Activated CD8-positive, alpha-beta memory T cell treated with anti-CD3 and anti-CD28 coated beads for 24 hours (primary cell): ENCODE measurements at places on chromosomes 11 and 22.

DNA sequence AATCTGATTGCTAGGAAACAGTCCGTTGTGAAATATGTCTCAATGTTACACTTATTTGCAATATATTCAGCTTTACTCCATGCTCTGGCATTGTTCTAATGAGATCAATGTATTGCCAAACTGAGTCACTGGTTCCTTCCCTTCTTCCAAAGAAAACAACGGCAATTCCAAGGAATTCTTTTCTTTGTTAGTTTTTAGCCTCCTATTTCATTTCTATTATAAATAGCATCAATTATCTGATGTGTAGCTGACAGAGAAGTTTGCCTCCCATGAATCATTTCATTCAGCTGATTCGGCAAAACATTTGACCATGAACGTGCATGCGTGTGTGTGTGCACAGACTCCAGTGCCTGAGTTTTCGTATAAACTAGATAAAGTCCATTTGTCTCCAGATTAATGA, 346.8 kb downstream of the ETS1 start:
- no peak for DNase-seq

GRCh38 chr11:108226036-108226435, 3.2 kb downstream of the ATM start:
- no peak for DNase-seq

- peak; percentile 91 for DNase-seq
These were observed at the start of gene SWAP70 for GRCh38 chr11:9663699-9664275. Gene SWAP70 (plus strand): TSS chr11:9664077. CDS start chr11:9664180, 103 bp downstream.

DNA sequence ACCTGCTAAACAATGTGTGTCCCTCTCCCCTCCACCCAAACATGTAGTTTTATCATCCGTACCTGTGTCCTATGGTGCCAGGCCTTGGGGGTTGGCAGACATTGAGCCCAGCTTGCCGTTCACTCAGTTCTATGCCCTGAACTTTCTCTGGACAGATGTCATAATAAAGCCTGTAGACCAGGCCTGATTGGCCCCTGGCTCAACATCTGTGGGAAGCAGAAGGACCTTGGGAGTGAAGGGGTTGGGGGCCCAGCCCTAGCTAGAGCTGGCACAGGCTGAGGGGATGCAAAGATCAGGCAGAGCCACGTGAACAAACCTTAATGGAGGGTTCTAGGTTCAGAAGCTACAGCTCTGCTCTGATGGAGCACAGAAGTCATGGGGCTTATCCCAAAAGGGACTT, 600.6 kb downstream of the BUD13 start:
- no peak for DNase-seq

- no peak for DNase-seq
These were observed 154.8 kb upstream of the TBCEL start for GRCh38 chr11:120869097-120869496.

- DNase-seq, result no peak
These were observed 382 bp downstream of the IMMP1L start for GRCh38 chr11:31509051-31509428.

DNA sequence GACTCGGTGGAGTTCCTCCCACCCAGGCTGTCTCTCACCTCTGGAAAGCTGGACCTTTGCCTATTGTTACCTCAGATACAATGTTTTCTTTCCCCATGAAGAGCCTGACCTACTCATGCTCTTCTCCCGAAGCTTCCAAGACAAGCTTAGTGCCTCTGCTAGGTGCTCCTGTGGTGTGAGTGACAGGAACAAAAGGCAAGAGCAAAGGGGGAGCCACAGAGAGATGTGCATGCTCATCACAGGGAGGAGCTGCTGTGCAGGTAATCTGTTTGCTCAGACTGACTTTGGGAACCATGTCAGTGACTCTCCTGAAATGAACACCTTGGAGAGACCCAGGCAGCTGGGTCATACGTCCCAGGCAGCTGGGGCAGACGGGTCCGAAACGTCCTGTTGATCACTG, 53.6 kb upstream of the VSTM5 start:
- no peak for DNase-seq

- no peak for DNase-seq
These were observed 327.0 kb downstream of the DYNC2H1 start for GRCh38 chr11:103436131-103436770.

GRCh38 chr11:8235925-8236324, 27.8 kb downstream of the LMO1 start:
- DNase-seq, result no peak

DNA sequence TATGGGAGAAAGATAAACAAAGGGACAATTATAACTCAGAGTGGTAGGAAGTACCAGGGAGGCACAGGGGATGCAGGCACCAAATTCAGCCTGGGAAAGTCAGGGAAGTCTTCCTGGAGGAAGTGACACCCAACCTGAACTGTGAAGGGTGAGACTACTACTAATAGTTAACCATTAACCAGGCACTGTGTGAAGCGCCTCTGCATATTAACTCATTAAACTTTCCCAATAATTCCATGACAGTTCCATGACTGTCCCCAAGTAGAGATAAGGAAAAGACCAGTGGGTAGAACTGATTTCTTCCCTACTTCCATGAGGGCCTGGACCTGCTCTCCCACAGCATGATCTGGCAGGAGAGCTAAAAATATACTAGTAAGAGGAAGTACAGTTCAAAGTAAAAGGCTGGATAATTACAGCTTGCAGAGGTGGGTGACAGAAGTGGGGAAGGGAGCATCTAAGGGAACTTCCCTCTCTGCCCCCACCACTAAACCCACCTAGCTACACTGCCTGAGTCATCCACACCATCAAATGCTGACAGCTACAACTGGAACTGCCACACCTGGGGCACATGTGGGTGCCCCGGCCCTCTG, 4.7 kb upstream of the AP1B1 start:
- DNase-seq, result no peak

DNA sequence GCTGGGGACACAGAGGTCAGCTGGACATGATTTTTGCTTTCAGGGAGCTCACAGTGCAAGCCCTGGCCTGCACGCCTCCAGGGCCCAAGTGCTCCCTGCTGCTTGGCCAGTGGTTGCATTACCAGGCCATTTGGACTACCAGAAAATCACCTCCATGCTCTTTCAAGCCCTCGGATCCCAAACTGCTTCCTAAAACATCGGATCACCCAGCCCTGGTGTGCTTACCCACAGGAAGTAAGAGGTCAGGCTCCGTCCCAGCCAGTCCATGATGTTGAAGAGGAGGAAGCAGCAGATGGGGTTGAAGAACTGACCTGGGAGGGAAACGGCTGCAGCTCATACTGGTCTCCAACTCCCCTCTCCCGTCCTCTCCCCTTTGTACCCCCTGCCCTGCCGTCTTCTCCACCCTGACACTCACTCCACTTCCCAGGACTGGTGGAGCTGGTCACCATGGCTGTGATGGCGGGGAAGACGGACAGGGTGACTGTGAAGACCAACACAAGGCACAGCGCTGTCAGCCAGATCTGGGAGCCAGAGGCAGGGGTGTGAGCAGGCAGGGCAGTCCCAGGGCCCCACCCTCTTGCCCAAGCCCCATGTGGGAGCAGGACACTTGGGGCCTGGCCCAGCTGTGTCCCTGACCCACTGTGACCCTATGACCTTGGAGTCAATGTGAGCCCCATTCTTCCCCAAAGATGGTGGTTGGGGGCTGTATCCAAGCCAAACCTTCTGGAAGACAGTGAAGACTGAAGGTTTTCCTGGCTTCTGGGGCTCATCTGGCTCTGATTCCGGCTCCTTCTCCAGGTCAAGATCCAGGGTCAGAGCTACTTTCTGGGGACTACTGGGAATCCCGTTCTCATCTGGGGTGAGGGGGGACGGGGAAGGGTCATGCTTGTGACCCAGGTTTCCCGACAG, 5.6 kb downstream of the SLC29A2 start:
- DNase-seq, result no peak

GRCh38 chr11:94400050-94400449, 1.2 kb downstream of the GPR83 start:
- no peak for DNase-seq

GRCh38 chr11:44630511-44631210, 65.2 kb downstream of the CD82 start:
- DNase-seq, result peak; percentile 49

GRCh38 chr11:84993386-84993785, 633.8 kb downstream of the DLG2 start:
- DNase-seq, result no peak

- DNase-seq, result no peak
These were observed 898 bp downstream of the ZNF215 start for GRCh38 chr11:6927030-6927617.

GRCh38 chr22:23183061-23183698, 2.9 kb downstream of the BCR start:
- no peak for DNase-seq

GRCh38 chr22:46533070-46533833, 4.2 kb downstream of the CELSR1 start:
- no peak for DNase-seq

DNA sequence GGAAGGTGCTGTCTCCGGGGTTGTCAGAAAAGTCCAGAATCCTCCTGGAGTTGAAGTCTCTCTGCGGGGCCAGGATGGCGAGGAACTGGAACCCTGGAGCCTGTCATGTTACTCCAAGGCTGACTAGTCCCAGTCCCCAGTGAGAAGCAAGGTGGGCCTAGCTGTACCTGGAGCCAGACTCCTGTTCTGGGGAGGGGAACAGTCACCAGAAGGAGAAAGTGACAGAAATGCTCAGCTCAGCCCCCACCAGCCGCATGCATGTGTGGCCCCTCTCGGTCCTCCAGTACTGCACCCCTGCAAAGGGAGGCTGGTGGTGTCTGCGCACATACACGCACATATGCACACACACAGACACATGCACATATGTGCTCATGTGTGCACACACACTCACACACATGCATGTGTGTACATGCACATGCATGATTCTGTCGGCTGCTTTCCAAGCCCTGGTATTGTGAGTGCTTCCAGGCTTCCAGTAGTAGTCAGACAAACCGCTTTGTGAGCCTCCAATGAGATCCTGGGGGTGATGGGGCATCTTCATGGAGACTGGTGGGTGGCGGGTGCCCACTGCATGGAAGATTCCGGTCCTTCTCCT, 54.3 kb downstream of the RTL6 start:
- no peak for DNase-seq

GRCh38 chr11:88151709-88152265, 23.5 kb downstream of the RAB38 start:
- no peak for DNase-seq

DNA sequence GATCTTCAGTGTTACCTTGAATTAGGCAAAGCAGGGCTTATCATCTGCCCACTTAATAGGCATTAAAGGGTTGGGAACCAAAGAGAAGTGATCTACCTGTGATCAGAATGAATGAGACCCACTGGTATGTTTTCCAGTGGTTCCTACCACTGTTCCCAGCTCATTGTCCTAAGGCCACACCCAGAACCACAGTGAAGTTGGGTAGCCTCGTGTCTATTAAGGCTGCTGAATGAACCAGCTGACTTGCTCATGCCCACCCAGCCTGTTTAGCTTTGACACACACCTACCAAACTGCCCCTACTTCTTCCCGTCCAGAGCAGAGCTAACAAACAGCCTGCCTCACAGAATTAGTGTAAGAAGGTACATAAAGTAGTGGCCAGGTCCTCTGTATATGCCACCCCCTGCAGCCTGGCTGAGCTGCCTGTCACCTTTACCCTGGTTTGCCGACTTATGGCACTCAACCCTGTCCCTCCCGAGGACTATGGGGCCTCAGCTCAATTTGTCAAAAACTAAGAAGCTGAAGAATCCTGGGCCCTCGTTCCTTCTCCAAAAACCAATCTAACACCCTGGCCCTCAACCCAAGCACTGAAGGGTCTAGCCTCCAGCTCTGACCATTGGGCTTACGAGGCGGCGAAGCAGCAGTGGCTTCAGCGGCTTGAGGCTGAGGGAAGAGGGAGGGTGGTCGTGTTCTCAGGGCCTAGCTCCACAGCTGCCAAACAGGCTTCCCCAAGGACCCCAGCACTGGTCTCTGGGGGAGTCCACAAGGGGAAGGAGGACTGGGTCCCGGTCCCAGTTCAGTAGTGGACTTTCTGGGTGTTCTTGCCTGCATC, 9.8 kb downstream of the UCP2 start:
- peak; percentile 66 for DNase-seq

GRCh38 chr22:44732017-44732561, 20.3 kb upstream of the ARHGAP8 start:
- no peak for DNase-seq

DNA sequence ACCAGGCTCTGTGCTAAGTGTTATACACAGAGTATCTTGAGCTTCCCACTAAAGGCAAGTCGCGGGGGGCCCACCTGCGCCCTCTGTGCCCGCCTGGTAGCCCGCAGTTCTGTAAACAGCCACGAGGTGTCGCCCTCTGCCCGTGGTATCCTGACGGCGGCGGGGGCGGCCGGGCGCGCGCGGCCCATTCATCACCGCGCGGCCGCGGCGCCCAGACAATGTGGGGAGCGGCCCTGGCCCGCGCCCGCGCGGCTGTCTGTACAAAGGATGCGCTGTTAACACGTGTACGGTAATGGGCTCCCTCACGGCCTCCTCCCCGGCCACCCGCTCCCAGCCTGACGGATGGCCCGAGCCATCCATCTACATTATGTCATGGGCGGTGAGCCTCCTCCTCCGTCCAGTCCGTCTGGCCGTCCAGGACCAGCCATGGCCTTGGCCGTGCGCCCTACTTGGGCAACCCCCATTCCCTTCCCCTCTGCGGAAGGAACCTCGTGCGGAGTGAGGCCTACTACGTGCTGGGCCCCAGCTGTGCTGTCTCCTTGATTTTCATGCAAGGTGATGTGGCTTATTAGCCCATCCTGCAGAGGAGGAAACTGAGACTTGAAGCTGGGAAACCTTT, 99.4 kb downstream of the MIAT start:
- DNase-seq, result peak; percentile 75

GRCh38 chr11:85939099-85940015, 84.2 kb downstream of the CCDC83 start:
- no peak for DNase-seq

DNA sequence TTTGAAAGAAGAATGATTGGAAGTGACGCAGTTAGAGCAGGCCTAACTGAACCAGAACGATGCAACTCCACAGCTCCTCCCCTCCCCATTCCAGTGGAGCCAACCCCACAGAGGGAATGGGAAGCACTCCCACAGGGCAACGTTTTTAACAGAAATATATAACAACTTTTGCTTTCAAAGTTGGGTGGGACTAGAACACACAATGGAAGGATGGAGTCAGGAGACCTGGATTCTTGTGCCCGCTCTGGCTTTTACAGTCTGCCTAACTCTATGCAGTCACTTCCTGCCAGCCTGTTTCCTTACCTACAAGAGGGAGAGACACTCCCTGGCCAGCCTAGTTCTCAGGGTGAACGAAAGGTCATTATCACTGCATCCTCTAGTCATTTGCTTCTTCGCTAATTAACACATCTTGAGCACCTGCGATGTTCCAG, 75.5 kb downstream of the PACSIN2 start:
- DNase-seq, result no peak

DNA sequence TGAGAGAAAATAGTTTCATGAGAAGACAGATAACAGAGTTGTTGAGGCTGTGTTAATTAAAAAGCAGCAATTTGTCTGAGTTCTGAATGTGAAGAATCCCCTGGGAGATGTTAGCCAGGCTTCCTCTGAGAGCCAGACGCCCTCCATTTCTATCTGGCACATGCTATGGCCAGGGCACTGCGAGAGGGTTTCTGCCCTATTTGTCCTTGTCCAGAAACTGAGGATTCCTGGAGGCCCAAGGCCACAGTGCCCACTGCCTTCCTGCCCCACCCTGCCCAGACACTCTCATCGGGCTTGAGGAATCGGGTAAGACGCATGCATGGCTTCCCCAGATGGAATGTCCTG, 484.6 kb downstream of the OPCML start:
- no peak for DNase-seq

DNA sequence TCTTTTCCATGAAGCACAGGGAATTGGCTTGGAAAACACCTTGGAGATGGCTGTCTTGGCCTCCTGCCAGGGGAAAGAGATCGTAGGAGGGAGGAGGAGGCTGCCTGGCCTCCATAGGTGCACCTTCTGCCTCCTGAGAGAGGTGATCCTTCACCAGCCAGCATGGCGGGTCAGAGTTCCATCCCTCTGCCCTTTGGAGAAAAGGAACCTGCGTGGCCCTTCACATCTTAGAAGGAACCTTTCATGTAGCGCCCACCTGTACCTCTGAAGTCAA, 58.2 kb upstream of the DRD2 start:
- peak; percentile 26 for DNase-seq
